Upper lobe of left lung (tissue), 6 donors: ENCODE measurements at places on chromosomes 16 and 17. TPM values are rescaled to one million over a fixed set of nuclear protein-coding genes. Genes with fewer than 3 reads are reported as not detected.

Gene TBC1D3E
- total RNA-seq = not detected

Gene TBC1D3G
- not detected for total RNA-seq

Gene GRIN2A
- not detected for total RNA-seq

Gene MRTFB
- 48.1 TPM for total RNA-seq

Gene CD300LB
- total RNA-seq = 0.76 TPM

DNA sequence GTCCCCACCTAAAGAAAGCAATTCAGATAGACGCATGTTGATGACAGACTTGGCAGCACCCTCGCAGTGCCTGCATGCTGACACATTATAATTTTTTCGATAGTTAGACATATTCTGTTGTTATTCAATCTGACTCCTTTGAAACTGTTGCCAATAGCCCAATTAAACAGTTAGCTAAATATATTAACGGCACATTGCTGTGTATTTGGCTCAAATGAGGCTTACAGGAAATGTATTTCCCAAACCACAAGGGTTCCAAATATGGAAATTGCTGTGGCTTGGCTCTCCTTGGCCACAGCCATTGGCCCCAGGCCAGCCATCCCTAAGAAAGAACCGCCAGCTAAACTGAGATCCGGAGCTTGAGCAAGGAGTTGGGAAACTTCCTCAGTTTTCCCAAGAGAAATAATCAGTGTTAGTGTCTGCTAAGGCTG, 31.1 kb downstream of the C16orf82 start:
- H3K4me3 ChIP-seq = no peak overlapping the region
- no peaks in the 10 kb centered on the region for H3K27me3 ChIP-seq
- no peak for DNase-seq
- H3K27ac ChIP-seq = no peak overlapping the region

DNA sequence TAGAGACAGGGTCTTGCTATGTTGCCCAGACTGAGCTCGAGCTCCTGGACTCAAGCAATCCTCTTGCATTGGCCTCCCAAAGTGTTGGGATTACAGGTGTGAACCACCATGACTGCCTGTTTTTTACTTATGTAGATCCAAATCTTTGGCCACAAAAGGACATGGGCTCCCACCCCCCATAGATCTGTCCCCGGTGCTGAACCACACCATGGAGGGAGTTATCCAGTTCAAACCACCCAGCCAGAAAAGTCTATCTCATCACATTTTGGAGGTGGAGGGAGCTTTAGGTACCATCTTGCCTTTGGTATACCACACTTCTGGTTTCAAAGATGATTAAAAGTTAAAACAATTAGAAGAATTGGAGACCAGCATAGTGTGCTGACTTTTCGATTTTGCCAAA, 26.2 kb downstream of the SHISA9 start:
- no peaks in the 10 kb centered on the region for H3K36me3 ChIP-seq
- no peaks in the 10 kb centered on the region for H3K4me1 ChIP-seq
- no peak overlapping the region for H3K27ac ChIP-seq
- DNase-seq = no peak
- H3K27me3 ChIP-seq = no peaks in the 10 kb centered on the region
- no peak overlapping the region for H3K4me3 ChIP-seq

GRCh38 chr16:6335072-6335471, 997.6 kb upstream of the RBFOX1 start:
- no peak for DNase-seq
- no peak overlapping the region for H3K27ac ChIP-seq
- H3K4me3 ChIP-seq = no peak overlapping the region
- H3K27me3 ChIP-seq = no peaks in the 10 kb centered on the region

- H3K4me3 ChIP-seq = no peak overlapping the region
- no peak overlapping the region for H3K27ac ChIP-seq
- no peaks in the 10 kb centered on the region for H3K27me3 ChIP-seq
- no peaks in the 10 kb centered on the region for H3K4me1 ChIP-seq
- DNase-seq = no peak
- no peaks in the 10 kb centered on the region for H3K36me3 ChIP-seq
These were observed 2285.3 kb downstream of the TP53TG3F start for GRCh38 chr16:35744726-35745125.
